Bronchial epithelial cell (primary cell): ENCODE measurements at places on chromosomes 7 and 10. TPM values are rescaled to one million over a fixed set of nuclear protein-coding genes. Genes with fewer than 3 reads are reported as not detected.

The RAB19 gene
- total RNA-seq = not detected in 2 replicates

- no peak for DNase-seq
Measured at GRCh38 chr10:98482096-98482495, 35.4 kb upstream of the HPS1 start.

GRCh38 chr10:132677473-132678227 lies 108.3 kb downstream of the NKX6-2 start:
- DNase-seq = no peak

The LRRC17 gene
- 0.26 and 0.38 TPM in 2 replicates for total RNA-seq

The CYP2C19 gene
- 0.26 and 1.2 TPM in 2 replicates for total RNA-seq

DNA sequence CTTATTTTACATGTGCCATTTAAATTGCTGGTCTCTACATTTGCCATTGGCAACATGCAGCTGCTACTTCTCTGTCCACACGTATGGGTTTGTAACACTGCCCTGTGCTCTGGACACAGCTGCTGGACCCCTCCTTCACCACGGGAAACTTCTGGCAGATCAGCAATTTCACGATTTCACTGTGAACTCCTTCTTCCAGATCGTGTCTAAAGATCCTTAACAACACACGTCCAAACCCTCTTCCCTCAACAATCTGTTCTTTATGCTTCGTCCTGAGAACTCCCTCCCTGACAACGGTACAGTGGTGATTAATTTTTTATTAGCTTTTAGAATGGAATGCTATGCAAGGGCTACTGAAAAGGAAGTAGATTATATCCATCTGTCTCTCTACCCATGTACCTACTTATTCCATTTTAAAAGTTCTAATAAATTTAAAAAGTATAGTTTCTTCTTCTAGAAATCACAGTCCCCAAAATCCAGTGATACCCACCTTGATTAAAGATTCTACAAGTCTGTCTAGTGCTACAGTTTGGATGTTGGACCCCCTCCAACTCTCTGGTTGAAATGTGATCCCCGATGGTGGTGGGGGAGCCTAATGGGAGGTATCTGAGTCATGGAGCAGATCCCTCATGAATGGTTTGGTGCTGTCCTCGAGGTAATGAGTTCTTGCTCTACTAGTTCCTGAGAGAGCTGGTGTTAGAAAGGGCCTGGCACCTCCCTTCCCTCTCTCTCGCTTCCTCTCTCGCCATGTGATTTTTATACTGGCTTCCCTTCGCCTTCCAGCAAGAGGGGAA lies 81.0 kb downstream of the KIAA1549 start:
- no peak for DNase-seq

DNA sequence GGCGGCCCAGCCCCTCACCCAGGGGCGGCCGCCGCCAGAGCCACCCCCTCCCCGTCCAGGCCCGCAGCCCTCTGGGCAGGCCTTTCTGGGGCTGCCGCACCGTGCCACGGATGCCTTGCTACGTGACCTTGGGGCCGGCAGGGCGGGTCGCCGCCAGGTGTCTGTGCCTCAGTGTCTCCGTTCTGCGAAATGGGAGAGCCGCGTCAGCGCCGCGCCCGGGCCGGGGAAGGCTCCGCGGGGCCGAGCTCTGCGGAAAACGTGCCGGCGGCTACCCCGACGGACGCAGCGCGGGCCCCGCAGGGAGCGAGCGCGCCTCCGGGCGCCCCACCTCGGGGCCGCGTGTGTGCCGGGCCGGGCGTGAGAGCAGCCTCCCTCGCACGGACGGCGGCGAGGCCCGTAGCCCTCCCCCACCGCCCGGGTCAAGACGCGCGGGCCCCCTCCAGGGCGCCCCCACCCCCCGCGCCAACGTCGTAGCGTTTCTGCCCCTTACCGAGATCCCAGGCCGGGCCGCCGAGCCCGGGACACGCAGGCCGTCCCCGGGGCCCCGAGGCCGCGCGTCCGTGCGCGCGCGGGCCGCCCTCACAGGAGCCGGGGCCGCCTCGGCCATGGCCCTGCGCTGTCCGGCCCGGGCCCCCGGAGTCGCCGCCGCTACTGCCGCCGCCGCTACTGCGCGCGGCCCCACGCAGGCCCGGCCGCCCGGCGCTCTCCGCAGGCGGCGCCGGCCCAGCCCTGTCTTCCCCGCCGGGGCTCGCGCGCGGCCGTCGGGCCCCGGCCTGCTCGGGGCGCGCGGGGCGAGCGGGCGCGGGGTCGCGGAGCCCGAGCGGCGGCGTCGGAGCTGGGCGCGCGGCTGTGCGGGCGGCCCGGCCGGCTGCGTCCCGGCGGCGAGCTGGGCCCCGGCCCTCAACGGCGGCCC lies 1.1 kb downstream of the ZNF777 start:
- DNase-seq = no peak

DNA sequence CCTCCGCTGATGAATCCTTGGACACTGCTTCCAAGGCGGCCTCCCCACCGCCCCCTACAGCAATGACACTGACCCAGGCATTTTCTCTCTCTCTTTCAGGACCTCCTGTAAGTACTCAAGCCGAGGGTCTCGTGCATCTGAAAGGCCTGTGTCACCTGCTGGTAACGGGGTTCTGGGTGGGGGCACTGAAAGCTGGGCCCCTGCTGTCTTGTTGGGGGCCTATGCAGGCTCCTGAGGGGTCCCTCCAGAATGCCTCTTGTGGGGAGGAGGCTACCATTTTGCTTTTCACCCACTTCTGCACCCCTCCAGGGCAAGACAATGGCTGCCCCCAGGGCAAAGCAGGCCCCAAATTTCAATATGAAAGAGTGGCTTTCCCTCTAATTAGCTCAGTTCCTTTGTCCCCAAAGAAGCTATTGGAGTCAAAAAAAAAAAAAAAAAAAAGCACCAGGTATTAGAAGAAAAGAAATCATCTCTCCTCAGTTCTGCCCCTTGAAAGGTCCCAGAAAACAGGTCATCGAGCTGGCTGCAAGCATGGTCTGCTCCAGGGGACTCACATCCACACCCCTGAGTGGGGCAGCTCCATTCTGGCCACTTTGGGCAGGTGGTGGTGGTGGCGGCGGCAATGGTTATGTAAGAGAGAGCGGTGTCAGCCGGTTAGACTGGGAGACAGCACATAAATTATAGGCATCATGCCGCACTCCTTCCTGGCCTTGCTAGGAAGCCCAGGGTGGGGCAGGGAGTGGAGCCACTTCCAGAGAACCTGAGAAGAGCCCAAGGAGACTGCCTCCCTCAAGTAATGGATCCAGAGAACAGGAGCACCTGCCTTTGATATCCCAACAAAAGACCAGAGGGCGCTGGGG lies 66.2 kb downstream of the COL13A1 start:
- DNase-seq = no peak

GRCh38 chr10:113340282-113340681 lies 212.6 kb upstream of the HABP2 start:
- no peak for DNase-seq
